ENCODE measurements at places on chromosomes 6 and 20.

DNA sequence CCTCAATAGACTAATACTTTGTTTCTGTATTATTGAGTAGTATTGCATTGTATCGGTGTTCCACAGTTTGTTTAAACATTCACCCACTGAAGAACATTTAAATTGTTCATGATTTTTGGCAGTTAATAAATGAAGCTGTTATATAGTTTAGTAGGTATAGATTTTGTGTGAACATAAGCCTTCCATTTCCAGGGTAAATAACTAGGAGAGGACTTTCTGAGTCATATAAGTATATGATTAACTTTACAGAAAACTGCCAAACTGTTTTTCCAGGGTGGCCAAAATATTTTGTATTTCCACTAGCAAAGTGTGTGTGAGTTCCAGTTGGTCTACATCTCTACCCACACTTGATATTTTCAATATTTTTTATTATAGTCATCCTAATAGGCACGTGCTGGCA is 70.0 kb upstream of the MLIP start:
- no peak for DNase-seq

DNA sequence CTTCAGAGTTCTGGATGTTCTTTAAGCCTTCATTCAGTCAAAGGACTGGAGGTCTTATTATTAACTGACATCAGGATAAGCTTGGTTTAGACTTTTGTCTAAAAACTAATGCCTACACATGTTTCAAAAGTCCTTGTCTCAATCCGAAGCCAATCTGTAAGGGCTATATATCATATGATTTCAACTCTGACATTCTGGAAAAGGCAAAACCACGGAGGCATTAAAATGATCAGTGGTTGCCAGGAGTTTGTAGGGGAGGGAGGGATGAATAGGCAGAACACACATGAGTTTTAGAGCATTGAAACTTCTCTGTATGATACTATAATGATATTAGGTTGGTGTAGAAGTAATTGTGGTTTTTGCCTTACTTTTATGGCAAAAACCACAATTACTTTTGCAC is 1285.8 kb upstream of the CITED2 start:
- DNase-seq, result no peak

DNA sequence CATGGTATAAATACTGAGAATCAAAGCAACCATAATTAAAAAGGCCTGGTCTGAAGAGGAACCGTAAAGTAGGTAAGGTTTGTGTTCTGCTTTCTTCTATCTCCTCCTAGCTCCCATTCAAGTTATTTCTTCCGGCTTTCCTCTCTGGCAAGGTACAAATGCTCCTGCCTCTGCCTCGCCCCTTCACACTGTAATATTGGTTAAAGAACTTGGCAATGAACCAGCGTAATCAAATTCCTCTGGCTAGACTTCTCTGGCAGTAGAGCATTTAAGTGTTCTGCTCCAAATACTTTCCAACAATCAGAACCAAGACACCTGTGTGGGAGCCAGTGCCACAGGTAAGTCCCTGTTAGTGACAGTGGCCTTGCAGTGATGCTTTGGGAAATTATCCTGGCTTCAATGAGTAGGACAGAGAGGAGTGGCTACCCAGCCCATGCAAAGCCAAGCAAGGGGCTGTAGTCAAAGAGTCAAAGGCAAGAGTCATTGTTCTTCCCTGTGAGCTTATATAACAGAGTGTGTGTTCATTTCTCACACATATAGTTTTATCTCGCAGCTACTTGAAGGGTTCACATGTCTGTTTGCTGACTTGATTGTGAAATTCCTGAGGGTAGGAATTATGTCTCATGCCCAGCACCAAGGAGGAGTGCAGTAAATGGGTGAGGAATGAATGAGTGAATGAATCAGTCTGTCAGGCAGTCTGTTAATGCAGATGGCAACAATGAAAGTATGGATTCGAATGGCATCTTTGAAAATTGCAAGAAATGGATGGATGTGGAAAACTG is 329.3 kb downstream of the NRN1 start:
- no peak for DNase-seq

GRCh38 chr6:169494038-169494437 is 207.8 kb downstream of the WDR27 start:
- no peak for DNase-seq

GRCh38 chr6:45507186-45507585 is 129.5 kb upstream of the SUPT3H start:
- no peak for DNase-seq

GRCh38 chr6:118740372-118740771 is 89.0 kb upstream of the CEP85L start:
- no peak for DNase-seq

DNA sequence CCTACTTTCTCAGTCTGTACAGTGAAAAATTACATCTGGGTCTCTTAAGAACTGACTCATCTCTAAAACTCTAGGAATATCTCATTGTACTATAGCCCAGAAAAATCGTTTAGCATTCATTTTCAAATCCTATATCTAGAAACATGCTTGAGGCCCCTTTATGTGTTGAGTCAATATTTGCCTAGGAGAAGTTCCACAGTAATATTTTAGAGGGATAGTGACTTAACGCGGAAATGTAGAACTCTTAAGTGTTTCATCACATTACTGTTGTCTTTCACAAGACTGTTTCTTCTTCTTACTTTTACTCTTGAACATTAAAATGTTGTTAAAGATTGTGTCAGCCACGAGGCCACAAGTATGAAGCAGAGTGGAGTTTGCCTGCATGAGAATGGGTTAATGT is 23.0 kb upstream of the MYLIP start:
- no peak for DNase-seq

GRCh38 chr6:160996131-160996601 is 4.6 kb downstream of the MAP3K4 start:
- DNase-seq, result no peak

DNA sequence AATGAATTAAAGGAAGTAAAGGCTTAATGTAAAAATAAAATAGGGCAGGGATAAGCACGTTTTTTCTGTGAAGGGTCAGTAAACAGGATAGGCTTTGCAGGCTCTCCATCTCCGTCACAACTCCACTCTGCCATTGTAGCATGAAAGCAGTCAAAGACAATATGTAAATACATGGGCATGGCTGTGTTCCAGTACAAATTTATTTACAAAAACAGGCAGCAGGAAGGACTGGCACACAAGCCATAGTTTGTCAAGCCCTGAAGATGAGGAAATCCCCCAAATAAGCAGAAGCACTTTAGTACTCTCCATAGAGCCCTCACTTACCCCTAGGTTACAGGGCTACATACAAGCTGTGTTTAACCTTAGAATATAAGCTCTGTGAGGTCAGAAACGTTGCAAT is 8.9 kb upstream of the FBXO9 start:
- DNase-seq, result no peak

DNA sequence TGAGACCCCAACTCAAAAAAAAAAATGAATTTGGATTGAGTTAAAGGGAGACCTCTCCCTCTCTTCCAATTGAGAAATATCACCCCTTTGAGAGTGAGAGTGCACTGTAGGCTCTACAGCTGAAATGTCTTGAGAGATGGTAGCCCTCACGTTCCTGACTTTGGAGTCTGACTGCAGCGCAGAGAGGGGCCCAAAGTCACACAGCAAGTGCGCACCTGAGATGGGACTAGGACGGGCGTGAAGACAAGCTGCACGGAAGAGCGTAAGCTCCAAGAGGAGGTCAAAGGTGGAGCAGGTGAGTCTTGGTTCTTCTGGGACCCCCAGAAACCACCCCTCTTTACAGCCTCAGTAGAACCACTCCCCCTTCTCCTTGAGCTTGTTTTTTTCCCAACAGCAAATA is 643 bp downstream of the SLA2 start:
- DNase-seq, result no peak

DNA sequence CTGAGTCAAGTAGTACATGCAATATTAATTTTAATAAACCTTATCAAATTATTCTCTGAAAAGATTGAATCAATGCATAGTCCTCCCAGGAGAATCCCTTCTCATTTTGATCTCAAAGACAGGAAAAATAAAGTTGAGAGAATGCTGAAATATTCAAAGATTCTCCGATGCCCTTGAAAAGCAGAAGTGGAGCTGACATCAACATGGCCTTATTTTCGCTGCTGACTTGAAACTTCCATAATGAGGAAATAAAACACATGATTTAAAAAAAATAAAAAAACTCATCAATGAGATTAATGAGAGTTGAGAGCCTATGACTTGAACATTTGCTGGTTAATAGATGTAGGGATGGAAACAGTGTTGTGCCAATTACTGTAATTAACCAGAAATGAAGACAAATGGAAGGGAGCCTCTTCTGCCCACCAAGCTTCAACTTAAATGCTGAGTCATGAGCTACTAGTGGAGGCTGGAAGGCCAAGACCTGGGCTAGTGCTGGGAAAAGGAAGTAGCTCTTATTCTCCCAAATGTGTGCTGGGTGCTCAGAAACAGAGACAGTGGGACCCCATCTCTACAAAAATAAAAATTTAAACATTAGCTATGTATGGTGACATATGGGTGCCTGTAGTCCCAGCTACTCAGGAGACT is 139.9 kb downstream of the BFSP1 start:
- DNase-seq, result no peak

GRCh38 chr20:23167431-23167830 is 81.3 kb upstream of the CD93 start:
- DNase-seq, result no peak

DNA sequence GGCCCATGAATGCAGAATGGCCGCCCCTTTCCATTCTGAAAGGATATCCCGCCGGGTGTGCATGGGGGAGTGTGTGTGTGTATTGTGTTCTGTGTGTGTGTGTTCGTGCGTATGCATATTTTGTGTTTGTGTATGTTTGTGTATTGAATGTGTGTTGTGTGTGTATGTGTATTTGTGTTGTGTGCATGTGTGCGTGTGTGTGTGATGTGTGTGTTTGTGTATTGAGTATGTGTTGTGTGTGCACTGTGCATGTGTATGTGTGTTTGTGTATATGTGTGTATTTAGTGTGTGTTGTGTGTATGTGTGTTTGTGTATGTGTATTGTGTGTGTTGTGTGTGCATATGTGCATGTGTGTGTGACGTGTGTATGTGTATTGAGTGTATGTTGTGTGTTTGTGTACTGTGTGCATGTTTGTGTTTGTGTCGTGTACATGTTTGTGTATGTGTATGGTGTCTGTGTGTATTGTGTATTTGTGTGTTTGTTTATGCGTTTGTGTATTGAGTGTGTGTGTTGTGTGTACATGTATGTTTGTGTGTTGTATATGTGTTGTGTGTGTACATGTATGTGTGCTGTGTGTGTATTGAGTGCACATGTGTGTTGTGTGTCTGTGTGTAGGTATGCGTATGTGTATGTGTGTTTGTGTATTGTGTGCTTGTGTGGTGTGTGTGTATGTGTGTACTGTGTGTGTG is 226.3 kb downstream of the TAF4 start:
- no peak for DNase-seq

- DNase-seq, result no peak
Measured at GRCh38 chr6:133749427-133749826, 139.5 kb upstream of the TCF21 start.

DNA sequence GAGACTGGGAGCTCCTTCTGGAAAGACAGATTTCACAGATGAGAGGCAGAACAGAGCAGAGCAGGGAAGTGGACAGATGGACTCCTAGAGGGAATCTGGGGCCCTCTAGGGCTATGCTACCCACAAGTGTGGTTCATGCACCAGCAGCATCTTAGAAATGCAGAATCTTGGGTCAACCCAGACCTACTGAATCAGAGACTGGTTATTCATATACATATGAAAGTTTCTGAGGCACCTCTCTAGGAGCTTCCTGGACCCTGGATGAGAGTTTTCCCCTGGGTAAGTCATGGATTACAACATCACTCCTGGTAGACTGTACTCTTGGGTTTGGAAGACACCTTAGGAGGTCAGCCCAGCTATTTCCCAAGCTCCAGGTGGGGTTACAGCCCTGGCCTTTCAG is 55.4 kb upstream of the SAYSD1 start:
- DNase-seq, result no peak

GRCh38 chr20:7742479-7742878 is 197.8 kb downstream of the HAO1 start:
- no peak for DNase-seq

GRCh38 chr6:167129159-167129558 is 6.3 kb downstream of the CCR6 start:
- no peak for DNase-seq

DNA sequence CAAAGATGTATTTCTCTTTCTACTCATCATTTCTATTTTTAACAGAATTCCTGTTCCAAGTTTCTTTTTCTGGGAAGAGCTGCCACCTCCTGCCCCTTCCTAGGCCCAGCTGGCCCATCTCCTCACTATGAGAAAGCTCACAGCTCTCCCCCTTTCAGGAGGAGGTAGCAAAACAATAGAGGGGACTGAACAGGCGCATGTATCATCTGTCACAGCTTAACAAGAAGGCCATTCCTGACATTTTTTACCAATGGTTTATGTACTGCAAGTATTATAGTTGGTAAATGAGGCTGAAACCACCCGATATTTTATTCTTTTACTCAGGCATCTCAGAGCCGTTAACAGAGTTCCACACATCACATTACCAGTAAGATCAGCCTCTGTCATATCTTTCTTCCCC is 103.7 kb upstream of the MTHFD1L start:
- DNase-seq, result no peak

DNA sequence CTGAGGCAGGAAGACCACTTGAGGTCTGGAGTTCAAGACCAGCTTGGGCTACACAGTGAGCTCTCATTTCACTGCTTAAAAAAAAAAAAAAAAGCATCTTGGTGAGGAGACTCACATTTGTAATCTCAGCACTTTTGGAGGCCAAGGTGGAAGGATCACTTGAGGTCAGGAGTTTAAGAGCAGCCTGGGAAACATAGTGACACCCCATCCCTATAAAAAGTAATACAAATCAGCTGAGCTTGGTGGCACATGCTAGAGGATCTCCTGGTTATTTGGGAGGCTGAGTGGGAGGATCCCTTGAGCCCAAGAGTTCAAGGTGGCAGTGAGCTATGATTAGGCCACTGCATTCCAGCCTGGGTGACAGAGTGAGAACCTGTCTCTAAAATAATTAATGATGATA is 29.4 kb upstream of the SYNCRIP start:
- DNase-seq, result no peak

GRCh38 chr20:54172856-54173652 is 732 bp downstream of the CYP24A1 start:
- DNase-seq, result peak; percentile 26

- DNase-seq, result peak; percentile 76
Measured at GRCh38 chr6:684831-685636, 7.9 kb downstream of the EXOC2 start.

- DNase-seq, result no peak
Measured at GRCh38 chr20:61359254-61359653, 107.2 kb downstream of the CDH4 start.

DNA sequence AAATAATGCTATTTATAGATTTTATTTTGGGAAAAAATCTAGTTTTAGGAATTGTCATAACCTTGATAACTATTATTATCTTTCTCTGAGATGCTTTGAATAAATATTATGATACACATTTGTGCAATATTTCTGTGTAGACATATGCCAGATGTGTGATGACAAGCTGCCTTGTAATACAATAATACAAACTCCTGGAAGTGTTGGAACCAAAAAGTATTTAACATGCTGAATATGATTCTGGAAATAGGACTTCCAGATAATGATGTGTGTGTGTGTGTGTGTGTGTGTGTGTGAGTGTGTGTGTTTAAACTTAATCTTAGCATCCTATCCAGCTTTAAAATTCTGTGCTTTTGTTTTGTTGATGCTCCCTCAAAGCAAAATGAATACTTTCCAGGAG is 233.6 kb downstream of the ADGRB3 start:
- DNase-seq, result no peak
